ENCODE measurements at places on chromosomes 16 and 17. TPM values are rescaled to one million over a fixed set of nuclear protein-coding genes. Genes with fewer than 3 reads are reported as not detected.

The CRHR1 gene
- total RNA-seq: 0.76 TPM

GRCh38 chr17:40179923-40180659 lies 2.8 kb downstream of the RAPGEFL1 start:
- peaks cover 4% of the 10 kb centered on the region for H3K36me3 ChIP-seq
- peaks cover 50% of the 10 kb centered on the region for H3K4me1 ChIP-seq
- peak overlapping the region; percentile 88 for H3K27ac ChIP-seq
- H3K27me3 ChIP-seq: no peaks in the 10 kb centered on the region
- H3K4me3 ChIP-seq: peak overlapping the region; percentile 67

The ITGAD gene
- total RNA-seq: not detected

The PFAS gene
- total RNA-seq: 35.1 TPM

The SOX8 gene
- total RNA-seq: 9.6 TPM

GRCh38 chr16:27197004-27197403 lies 6.3 kb upstream of the KDM8 start:
- no peaks in the 10 kb centered on the region for H3K36me3 ChIP-seq
- H3K4me3 ChIP-seq: no peak overlapping the region
- H3K27ac ChIP-seq: no peak overlapping the region
- DNase-seq: no peak
- no peaks in the 10 kb centered on the region for H3K4me1 ChIP-seq

The NPW gene
- not detected for total RNA-seq

The GSDMA gene
- total RNA-seq: 156 TPM

GRCh38 chr17:56038131-56038530 lies 115.1 kb upstream of the ANKFN1 start:
- DNase-seq: no peak
- H3K4me3 ChIP-seq: no peak overlapping the region
- H3K27ac ChIP-seq: no peak overlapping the region

DNA sequence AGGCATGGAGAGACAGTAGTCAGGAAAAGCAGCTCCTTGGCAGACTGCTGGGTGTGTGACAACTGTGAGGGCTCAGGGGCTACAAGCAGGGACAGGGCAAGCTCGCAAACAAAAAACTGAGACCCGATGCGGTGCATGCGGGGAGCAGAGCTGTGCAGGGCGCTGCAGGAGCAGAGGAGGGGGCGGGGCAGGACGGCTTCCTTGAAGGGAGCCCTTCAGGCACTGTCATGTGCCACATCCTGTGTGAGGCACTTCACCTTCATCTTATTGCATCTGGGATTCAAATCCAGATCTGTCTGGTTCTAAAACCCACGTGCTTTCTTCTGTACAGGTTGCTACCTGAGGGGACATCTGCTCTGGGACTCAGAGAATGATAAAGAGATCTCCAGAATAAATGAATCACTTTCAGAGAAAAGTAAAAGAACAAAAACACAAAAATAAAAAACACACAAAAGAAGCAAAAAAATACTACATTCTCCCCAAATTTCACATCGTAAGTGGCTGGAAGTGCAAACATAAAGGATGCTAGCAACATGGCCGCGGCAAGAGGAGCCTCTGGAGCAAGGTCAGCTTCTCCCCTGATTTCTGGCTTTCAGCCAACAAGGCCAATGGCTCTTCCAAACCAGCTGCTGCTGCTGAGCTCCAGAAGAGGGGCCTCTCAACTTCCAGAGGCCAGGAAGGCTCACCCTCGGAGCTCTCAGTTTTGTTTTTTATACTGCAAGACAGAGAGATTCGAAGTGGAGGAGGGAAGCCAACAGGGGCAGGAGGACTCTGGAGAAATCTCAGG lies 14.2 kb downstream of the LYRM9 start:
- H3K4me1 ChIP-seq: no peaks in the 10 kb centered on the region
- no peak overlapping the region for H3K27ac ChIP-seq
- no peak for DNase-seq
- peaks cover 25% of the 10 kb centered on the region for H3K36me3 ChIP-seq
- no peaks in the 10 kb centered on the region for H3K27me3 ChIP-seq

DNA sequence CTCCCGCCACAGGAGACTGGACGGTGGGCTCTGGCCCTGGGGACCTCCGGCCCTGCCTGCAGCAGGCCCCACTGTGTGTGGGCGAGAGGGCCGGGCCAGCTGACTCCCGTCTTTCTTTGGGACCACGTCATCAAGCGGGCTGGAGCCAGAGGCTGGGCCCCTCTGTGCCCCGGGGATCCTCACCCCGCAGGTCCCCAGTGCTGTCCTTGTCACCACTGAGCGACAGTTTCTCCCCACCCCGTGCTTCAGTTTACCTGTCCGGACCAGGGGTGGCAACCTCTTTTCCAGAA lies 181.9 kb upstream of the ZNF469 start:
- no peaks in the 10 kb centered on the region for H3K36me3 ChIP-seq
- H3K4me1 ChIP-seq: no peaks in the 10 kb centered on the region
- peak; percentile 71 for DNase-seq

The ZPBP2 gene
- total RNA-seq: not detected

The RARA gene
- total RNA-seq: 26.0 TPM

DNA sequence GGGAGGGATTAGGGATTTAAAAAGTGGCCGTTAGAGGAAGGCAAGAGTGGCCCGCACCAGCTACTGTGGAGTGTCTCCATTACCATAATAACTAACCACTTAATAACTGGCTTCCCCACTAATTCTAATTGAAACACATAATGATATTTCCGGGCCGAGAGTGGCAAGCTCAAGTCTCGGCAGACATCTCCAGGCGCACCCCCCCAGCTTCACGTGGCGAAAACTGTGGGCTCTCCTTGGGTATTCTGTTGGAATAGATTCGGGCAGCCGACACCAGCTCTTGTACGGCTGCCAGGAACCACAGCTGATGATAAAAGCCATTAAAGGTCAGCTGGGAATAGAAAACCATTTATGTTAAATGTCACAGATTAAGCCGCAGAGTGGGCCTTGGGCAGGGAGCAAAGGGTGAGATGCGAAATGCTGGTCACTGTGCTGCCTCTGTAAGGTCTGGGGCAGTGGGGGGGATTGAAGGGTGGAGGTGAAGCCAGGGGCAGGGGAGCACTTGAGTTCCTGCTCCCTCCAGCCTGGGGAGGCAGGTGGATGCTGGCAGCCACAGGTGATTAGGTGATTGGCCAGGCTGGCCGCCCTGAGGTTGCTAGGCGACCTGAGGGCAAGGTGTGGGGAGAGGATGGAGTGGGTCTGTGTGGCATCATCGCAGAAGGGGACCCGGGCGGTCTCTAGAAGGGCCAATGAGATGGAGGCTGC lies 115.6 kb upstream of the SDK2 start:
- no peak overlapping the region for H3K27ac ChIP-seq
- no peaks in the 10 kb centered on the region for H3K4me1 ChIP-seq
- H3K4me3 ChIP-seq: no peak overlapping the region
- H3K27me3 ChIP-seq: peaks cover 25% of the 10 kb centered on the region
- H3K36me3 ChIP-seq: no peaks in the 10 kb centered on the region

- no peak for DNase-seq
- H3K27me3 ChIP-seq: no peaks in the 10 kb centered on the region
- H3K4me1 ChIP-seq: no peaks in the 10 kb centered on the region
These were observed 1175.1 kb upstream of the GOT2 start for GRCh38 chr16:59909262-59909661.

The NAGS gene
- total RNA-seq: 1.9 TPM

Data from suprapubic skin (tissue), 4 donors.